ENCODE measurements at places on chromosomes 5 and 9.

- DNase-seq: no peak
Observed at GRCh38 chr9:1007312-1007711, 30.9 kb downstream of the DMRT3 start.

- DNase-seq: no peak
Observed at GRCh38 chr9:30258094-30258493, 2126.3 kb upstream of the ACO1 start.

DNA sequence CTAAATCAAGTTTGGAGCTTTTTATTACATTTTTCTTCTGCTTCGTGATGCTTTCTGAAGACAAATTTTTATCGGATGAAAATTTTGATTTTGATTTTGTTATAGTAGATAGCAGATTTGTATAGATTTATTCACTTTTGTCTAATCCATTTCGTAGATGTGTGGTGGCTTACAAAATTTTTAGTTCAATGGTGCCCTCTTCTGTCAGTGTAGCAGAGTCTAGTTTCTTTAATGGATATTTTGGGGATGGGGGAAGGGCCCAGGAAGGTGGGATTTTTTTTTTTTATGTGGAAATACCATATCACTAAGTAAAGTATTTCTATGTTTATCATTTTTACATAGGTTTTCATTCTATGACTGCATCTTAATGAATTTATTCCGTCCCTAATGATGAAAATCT, 259.9 kb upstream of the TARS1 start:
- peak; percentile 14 for DNase-seq

GRCh38 chr5:178674334-178674733, 47.5 kb upstream of the CLK4 start:
- DNase-seq: peak; percentile 29

GRCh38 chr5:59583151-59583809, 310.2 kb downstream of the PDE4D start:
- no peak for DNase-seq

- DNase-seq: peak; percentile 33
Observed at GRCh38 chr9:77575785-77576184, 72.3 kb downstream of the GNA14 start.

GRCh38 chr5:58041884-58042283, 418.0 kb downstream of the PLK2 start:
- DNase-seq: no peak

- DNase-seq: no peak
Observed at GRCh38 chr9:114431770-114432169, 44.0 kb upstream of the AKNA start.

GRCh38 chr9:130554606-130555005, 24.8 kb upstream of the FUBP3 start:
- DNase-seq: no peak
